EH (cell line): ENCODE measurements at places on chromosomes 1 and 21.

DNA sequence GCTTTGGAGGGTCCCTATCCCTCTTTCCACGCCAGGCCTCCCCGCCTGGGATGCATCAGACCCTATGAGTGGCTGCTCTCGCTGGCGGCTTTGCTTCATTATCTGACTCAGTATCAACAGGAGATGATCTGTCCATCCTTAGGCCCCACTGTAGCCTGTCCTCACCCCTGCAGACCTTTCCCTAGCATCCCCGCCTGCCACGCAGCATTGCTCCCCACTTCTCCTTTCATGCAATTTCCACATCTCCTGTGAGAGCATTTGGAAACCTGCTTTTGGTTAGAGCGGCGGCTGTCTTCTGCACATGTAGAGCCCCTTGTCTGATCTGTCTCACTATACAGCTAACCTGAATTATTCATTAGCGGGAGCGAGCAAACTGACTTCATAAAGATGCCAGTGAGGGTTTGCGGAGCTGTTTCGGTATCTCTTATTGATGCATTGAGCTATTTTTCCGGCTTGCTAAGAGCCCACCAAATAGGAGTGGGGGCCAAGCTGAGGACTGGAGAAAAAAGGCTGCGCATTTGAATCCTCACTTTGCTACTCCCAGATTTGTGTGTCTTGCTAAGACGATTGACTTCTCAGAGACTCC is 40.0 kb upstream of the ATP2B4 start:
- no peak for DNase-seq

GRCh38 chr21:43697758-43698643 is 20.9 kb upstream of the PDXK start:
- DNase-seq: no peak

DNA sequence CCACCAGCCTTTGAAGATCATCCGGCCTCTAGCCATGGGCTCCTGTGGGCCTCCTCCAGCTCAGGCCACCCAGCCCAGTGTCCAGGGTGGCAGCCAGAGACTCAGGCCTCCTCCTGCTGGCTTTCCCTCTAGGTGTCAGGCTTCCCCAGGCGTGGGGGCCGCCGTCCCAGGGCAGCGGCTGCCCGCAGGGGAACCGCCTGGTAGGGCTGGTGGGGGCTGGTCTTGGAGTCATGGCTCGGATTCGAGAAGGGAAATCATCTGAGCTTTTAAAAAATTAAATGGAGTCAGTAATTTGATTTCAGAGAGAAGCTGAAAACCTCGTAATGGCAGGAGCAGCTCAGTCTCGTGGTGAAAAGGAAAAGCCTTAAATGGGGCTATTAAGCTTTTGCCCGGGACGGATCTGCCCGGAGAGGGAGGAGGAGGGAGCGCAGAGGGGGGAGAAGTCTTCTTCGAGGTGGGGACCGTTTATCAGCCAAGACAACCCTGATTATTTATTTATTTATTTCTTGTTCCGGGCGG is 66.4 kb upstream of the TARDBP start:
- no peak for DNase-seq

DNA sequence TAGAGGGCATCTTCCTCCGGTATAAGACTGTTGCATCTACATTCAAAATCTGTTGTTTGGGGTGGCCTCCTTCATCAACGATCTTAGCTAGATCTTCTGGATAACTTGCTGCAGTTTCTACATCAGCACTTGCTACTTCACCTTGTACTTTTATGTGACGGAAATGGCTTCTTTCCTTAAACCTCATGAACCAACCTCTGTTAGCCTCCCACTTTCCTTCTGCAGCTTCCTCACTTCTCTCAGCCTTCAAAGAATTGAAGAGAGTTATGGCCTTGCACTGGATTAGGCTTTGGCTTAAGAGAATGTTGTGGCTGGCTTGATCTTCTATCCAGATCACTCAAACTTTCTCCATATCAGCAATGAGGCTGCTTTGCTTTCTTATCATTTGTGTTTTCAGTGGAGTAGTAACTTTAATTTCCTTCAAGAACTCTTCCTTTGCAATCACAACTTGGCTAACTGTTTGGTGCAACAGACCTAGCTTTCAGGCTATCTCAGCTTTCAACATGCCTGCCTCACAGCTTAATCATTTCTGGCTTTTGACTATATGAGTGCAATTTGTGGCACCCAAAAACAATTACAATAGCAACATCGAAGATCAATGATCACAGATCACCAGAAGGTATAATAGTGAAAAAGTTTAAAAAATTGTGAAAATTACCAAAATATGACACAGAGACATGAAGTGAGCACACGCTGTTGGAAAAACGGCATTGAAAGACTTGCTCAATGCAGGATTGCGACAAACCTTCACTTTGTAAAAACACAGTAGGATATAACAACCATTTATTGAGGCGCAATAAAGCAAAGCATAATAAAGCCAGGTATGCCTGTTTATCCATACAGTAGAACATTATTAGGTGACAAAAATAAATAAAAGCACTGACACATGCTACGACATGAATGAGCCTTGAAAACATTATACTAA is 56.7 kb upstream of the GFI1 start:
- DNase-seq: no peak

DNA sequence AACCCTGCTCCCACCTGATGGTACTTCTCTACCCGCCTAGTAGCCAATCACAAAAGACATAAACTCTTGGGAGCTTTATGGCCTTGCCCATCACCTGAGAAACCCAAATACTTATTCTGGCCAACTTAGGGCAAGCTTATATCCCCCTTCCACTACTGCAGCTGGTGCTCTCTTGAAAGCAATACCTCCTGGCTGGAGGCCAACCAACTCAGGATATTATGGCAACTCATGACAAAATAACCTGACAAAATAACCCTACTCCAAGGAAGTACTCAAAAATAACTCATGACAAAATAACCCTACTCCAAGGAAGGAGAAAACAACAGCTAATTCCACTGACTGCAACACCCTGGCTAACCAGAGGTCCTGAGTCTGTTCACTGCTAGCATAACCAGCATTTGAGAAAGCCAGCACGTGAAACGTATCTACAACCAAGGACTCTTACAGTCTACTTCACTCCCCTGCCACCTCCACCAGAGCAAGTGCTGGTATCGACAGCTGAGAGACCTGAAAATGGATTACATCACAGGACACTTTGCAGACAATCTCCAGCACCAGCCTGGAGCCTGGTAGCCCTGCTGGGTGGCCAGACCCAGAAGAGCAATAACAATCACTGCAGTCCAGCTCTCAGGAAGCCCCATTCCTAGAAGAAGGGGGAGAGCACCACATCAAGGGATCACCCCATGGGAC is 179.9 kb downstream of the COL24A1 start:
- no peak for DNase-seq

DNA sequence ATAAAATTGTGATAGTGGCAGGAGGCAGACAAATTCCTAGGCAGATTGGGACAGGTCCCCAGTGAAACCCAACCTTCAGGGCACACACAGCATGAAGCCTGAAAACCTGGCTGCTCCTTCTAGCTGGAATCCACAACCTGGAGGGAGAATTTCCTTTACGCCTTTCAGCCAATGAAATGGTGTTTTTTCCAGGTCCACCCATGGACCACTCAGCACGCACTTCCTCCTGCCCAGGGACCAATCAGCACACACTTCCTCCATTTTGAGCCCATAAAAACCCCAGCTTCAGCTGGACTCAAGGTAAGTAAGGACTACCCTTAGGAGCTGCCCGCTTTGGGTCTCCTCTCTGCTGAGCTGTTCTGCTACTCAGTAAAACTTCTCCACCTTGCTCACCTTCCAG is 120.1 kb downstream of the AKT3 start:
- DNase-seq: no peak

DNA sequence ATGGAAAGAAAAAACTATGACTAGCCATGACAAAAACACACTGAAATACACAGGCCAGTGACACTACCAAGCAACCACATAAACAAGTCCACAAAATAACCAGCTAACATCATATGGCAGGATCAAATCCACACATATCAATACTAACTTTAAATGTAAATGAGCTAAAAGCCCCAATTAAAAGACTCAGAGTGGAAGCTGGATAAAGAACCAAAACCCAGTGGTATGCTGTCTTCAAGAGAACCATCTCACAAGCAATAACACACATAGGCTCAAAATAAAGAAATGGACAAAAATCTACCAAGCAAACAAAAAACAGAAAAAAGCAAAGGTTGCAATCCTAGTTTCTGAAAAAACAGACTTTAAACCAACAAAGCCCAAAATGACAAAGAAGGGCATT is 476.2 kb upstream of the BEND5 start:
- no peak for DNase-seq

DNA sequence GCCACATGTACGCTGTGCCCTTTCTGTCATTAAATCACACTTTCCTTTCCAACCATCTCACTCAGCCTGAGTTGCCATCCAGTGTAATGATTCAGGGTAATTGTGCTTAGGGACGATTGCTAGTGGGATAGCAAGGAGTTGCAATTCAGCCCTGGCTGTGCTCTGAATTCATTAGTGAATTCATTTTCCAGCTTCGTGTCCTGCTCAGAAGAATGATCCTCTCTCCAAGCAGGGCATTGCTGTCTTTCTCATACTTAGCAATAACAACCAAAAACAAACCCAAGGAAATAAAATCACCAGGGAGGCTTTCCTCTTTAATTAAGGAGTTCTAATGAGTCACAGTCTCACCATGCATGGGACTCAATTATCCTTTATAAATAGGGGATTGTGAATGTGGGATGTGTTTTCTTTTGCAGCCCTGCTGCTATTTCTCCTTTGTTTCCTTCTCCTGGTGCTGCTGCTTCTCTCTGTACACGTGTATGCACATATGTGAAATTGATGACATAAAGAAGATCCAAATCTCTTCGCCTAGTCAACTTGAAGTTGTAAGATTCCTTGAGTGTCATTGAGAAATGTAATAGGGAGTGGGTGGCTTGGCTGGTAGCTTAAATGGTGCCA is 167.0 kb downstream of the TSEN15 start:
- DNase-seq: peak; percentile 41

GRCh38 chr1:203173566-203173965 is 2.1 kb downstream of the MYBPH start:
- no peak for DNase-seq

- peak; percentile 61 for DNase-seq
These were observed 30.6 kb upstream of the LCE5A start for GRCh38 chr1:152479792-152480595.

GRCh38 chr1:103461161-103462105 is 64.1 kb upstream of the RNPC3 start:
- peak; percentile 43 for DNase-seq

DNA sequence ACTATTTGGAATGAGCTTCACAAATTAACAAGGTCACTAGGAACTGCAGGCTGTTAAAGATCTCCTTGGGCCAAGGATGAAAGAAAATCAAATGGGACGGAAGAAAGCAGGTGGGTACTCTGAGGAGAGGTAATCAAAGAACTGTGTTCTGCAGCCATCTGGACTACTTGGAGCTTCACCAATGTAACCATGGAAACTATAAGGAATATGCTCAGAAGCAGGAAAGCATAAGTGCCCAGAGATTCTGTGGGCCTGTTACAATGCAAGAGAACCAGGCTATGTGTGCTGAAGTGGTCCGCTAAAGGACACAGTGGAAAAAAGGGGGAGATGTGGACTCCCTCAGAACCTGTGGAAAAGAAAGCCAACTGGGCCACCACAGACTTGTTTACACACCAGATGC is 238.5 kb downstream of the PTGER3 start:
- DNase-seq: no peak

DNA sequence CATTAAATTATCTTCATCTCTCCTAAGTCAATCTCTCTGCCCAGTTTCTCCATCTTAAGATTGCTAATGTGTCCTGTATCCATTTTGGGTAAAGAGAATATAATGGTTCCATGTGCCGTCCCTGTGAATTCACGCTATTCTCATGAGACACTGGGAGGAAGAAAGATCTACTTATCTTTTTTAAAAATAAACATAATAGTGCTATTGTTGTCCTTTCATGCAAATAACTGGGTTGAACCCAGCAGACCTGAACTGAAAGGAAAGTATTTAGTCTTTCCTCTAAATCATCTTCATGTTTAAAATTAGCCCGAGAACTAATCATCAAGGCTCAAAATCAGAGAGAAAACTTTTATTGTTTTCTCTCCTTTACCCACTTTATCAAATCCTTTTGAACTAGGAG is 22.4 kb downstream of the SLAMF1 start:
- no peak for DNase-seq

DNA sequence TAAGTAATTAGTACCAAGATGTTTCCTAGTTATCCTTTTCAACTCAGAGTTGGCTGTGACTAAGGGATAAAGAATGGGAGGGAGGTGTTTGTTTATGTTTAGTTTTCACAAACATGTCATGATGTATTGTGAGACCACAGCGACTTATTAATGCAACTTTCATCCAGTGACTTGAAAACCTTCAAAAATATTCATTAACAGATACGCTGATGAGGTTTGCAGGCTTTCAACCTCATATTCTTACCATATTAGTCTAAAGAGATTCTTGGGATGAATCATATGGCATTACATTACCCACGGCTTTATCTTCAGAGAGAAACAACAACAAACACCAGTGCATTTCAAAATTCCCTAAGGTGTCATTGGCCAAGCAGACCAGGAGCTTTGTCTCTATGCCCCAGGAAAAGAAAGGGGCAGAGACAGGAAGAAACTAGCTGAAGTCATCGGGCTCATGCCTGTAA is 36.4 kb downstream of the PALMD start:
- DNase-seq: peak; percentile 84
